Inflammatory macrophage treated with lipopolysaccharide for 1 hour (primary cell): ENCODE measurements at places on chromosomes 4 and X.

GRCh38 chr4:68498413-68499007, 51.2 kb downstream of the TMPRSS11E start:
- DNase-seq: peak; percentile 39

DNA sequence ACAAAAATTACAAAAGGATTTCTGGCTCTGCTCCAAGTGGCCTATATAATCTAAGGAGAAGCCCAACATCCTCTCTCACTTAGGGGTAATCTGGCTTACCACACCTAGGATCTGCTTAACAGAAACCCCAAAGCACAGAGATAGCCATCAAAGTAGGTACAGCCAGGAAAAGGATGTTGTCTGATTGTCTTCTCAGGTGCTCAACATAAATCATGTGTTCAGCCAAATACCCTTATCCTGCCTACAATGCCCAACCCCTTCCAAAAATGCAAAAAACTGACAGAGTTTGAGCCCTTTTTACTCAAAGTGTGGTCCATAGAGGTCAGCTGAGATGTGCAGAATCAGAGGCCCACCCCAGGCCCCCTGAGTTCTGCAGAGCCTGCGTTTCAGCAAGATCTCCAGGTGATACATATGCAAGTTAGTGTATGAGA, 53.9 kb downstream of the PPM1K start:
- no peak for DNase-seq

- no peak for DNase-seq
Observed at GRCh38 chr4:38634047-38634759, 29.8 kb upstream of the KLF3 start.

GRCh38 chr4:6118201-6118600, 82.1 kb downstream of the JAKMIP1 start:
- DNase-seq: no peak

DNA sequence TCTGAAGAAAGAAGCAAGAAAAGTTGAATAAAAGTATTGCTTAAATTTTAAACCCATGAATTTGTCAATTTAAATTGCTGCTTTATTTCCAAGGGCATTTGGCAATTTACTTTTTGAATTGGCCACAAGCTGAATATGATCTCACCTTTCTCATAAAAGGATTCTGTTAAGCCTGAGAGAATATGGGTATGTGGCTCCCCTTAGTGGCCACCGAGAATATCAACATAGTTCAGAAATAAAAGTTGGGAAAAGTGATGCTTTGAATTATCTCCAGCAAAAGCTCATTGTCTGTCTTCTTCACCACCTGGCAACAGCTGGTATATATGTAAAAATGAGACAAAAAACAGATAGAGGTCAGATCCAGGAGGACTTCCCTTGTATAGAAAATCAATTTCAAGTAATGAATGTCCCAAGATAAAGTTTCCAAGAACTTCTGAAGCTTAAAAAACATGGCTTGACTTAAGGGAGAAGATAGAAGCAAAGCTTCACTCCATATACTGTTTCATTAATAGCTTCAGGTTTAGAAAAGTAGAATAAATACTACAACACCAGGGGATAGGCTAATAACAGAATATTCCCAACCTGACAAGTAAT, 290.7 kb upstream of the FAM241A start:
- DNase-seq: peak; percentile 0

- DNase-seq: no peak
Observed at GRCh38 chr4:47390428-47391125, 72.9 kb downstream of the COMMD8 start.

DNA sequence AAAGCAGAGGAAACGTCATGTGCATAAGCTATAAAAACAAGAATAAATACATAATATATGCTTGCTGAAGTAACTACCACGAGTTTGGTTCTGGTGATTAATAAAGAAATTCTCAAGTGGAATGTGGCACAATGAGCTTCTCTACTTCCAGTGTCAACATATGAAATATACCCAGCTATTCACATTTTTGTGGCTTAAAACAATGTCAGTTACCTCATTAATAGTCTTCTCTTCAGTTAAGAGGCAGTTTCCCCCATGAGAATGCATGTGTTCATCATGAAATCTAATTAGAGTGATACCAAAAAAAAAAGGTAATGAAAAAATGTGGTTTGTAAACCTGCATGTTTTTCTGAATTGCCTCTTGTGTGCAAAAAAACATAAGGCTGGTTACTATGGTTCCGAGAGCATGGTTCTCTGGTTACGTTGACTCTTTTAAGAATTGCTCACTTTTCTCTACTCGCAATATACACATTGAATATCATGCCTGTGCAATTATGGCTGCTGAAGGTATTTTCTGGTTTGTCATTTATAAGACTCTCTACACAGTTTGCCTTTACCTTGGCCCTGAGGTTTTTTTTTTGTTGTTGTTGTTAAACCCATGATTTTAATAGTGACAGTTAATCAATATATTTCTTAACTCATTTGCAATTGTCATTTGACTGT, 108.2 kb downstream of the PCDH7 start:
- no peak for DNase-seq

DNA sequence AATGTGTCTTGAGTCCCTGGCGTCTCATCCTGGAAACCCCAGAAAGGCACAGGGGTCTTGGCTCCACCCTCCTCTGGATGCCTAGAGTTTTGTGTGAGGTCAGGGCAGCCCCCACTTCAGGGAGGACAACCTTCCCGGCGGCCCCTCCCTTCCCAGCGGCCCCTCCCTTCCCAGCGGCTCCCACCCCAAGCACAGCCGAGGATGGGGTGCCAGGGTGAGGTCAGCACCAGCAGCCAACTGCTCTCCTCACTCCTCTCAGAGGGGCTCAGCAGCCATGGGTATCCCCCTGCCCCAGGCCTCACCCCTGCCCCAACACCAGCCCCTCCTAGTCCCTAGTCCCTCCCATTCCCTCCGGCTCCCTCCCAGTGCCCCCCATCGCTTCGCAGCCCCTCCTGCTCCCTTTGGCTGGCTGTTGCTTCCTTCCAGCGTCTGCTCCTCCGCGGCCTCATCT, 17.4 kb downstream of the DGKQ start:
- no peak for DNase-seq

DNA sequence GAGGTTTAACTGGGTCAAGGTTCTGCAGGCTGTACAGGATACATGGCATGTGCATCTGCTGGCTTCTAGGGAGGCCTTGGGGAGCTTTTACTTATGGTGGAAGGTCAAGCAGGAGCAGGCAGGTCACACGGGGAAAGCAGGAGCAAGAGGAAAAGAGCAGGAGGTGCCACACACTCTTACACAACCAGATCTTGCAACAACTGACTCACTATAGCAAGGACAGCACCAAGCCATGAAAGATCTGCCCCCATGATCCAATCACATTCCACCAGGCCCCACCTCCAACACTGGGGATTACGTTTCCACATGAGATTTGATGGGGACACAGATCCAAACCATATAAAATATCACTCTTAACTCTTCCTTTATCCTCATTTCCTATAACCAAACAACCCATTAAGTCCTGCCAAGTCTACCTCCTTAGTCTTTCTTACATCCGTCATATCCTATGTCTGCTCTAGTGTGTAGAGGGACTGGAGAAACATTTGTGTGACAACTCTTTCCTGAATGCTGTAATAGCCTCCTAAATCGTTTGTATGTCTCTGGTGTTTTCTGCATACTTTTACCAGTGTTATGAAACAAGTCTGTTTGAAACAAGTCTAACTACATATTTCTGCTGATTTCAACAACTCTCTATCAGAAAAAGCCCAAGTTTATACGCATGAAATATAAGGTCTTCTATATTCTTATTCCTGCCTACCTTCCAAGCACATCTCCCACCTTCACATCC, 8.3 kb upstream of the RAP2C start:
- DNase-seq: peak; percentile 28

- DNase-seq: no peak
Observed at GRCh38 chr4:28117084-28117682, 1256.5 kb downstream of the STIM2 start.

GRCh38 chr4:118898684-118899138, 10.1 kb downstream of the SYNPO2 start:
- no peak for DNase-seq

DNA sequence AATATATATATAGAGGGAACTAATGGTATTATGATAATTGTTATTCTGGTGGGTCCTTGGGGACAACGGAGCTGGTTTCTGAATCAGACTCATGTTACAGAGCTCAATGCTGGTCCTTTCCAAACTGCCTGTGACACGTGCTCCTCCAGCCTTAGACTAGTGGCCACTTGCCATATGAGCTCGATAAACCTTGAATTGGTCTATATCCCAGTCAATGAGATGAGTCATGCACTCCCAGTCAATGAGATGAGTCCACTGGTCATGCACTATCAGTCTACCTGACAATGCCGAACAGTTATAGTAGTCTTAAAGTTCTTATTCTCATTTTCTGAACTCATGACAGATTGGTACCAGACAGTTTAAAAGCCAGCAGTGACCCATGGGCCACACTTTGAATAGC, 325.2 kb downstream of the LDB2 start:
- no peak for DNase-seq

DNA sequence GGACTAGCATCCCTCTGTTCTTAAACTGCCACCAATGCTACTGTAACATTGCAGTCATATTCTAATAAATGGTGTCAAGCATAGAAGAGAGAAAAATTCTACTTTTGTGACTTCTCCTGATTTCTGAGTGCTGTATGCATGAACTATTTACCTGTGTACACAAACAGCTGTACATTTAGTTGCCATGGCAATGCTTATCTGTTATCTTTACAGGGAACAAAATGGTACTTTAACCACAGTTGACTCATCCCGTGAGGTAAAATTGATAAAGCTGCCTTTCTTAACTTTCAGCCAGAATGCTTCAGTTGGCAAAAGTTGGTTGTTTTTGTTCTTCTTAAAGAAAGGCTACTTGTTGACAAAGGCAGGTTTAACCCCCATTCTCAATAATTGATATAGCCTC, 587.5 kb upstream of the MAGEB2 start:
- no peak for DNase-seq
